Brain (organoid and tissue), 16 donors: ENCODE measurements at places on chromosomes 5 and 9.

GRCh38 chr5:69202497-69202896, 13.1 kb downstream of the CENPH start:
- DNase-seq = no peak

GRCh38 chr9:14769230-14769571, 46.7 kb upstream of the CER1 start:
- DNase-seq = peak; percentile 58

DNA sequence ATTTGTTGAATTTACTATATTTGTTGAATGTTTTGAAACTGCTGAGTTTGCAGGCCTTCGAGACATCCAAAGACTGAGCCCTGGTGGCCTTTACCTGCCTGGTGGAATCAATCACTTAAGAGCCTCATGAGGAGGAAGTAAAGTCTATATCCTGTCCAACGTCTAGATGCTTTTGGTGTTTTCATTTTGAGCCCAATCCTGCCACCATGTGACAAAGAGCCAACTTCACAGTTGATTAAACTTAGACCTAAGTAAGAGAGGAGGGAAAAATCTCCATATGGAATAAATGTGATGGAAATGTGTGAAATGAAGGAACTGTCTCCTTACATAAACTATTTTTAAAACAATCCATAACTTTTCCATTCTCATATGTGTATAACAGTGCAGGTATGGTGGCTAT, 220.1 kb downstream of the PRR16 start:
- no peak for DNase-seq

- DNase-seq = no peak
These were observed 37.1 kb upstream of the TNC start for GRCh38 chr9:115155037-115155436.

DNA sequence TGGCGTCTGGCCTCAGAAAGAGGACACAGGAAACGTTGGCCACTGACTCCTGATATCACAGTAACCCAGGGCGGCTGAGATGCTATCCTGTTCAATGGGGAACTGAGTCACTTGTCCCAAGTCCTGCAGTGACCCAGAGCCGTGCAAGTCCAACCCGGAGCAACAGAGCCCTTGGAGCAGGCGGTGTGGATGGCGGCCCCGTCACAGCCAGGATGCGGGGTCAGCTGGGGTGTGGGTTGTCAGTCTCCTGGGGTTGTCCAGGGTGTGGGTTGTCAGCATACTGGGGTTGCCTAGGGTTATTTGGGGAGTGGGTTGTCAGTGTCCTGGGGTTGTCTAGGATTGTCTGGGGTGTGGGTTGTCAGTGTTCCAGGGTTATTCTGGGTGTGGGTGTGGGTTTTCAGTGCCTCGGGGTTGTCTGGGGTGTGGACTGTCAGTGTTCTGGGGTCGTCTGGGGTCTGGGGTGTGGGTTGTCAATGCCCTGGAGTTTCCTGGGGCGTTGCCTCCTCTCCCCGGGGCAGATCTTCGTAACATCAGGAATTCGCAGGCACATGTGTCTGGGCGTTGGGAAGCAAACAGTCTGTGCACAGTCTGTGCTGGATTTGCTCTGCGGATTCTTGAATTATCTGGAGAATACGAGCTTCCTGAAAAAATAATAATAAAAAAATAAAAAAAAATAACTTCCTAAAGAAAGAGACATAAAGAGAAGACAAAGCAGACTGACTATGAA, 257.5 kb downstream of the PARP8 start:
- DNase-seq = no peak

- no peak for DNase-seq
These were observed 42.4 kb downstream of the C5orf15 start for GRCh38 chr5:133925866-133926488.

- DNase-seq = no peak
These were observed 25.3 kb upstream of the SLC31A2 start for GRCh38 chr9:113125386-113126035.

- DNase-seq = no peak
These were observed 24.2 kb downstream of the ACSL6 start for GRCh38 chr5:131987251-131987650.

- DNase-seq = no peak
These were observed 45.0 kb upstream of the DMRTA1 start for GRCh38 chr9:22401671-22402070.

DNA sequence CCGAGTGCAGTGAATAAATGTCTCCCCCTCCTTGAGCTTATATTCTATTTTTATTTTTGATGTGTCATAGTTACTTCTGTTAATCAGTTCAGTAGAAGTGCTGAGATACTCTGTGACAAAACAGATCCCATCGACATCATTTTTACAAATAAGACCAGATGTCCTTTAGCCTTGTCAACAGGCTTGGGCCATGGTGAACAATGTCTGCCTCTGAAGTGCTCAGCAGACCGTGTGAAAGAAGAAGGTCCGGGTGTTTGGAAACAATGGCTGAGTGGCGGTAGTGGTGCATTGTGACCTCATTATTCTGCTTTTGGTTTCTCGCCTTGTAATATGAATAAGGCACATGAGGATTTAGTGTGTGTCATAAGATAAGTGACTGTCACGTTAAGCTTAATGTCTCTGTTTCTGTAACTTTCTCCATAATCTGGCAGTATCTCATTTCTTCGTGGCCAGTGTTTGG, 71.2 kb downstream of the SYK start:
- DNase-seq = no peak

GRCh38 chr9:108163321-108164005, 673.9 kb upstream of the KLF4 start:
- DNase-seq = no peak

DNA sequence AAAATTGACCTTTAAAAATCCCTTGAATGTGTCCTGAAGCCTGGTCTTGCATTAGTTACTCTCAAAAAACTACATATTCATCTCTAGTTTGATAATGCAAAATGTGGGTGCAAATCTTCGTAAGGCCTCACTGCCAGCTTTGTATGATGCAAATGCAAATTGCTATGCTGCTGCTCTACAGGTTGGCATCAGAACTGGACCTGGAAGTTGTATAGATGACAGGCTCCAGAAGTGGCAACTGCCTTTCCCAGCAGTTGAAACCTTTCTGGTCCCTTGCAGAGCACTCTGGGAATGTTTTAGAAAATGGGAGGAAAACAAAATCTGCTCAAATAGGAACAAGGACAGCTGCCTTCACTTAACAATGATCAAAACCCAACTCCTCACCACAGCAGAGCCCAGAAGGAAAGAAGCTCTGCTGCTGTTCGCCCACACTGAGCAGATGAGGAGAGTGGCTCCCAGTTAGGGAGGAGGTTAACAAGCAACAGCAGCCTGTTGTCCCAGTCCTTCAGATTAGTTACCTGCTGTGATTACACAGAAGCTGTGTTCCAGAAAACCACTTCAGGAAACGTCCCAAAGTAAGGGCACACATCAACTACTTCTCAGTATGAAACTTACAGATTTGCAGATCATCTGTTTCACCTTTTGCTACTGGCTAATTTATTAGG, 93.5 kb downstream of the PLPP1 start:
- no peak for DNase-seq

- DNase-seq = peak; percentile 1
These were observed 100.3 kb downstream of the MRPS30 start for GRCh38 chr5:44909004-44909403.

DNA sequence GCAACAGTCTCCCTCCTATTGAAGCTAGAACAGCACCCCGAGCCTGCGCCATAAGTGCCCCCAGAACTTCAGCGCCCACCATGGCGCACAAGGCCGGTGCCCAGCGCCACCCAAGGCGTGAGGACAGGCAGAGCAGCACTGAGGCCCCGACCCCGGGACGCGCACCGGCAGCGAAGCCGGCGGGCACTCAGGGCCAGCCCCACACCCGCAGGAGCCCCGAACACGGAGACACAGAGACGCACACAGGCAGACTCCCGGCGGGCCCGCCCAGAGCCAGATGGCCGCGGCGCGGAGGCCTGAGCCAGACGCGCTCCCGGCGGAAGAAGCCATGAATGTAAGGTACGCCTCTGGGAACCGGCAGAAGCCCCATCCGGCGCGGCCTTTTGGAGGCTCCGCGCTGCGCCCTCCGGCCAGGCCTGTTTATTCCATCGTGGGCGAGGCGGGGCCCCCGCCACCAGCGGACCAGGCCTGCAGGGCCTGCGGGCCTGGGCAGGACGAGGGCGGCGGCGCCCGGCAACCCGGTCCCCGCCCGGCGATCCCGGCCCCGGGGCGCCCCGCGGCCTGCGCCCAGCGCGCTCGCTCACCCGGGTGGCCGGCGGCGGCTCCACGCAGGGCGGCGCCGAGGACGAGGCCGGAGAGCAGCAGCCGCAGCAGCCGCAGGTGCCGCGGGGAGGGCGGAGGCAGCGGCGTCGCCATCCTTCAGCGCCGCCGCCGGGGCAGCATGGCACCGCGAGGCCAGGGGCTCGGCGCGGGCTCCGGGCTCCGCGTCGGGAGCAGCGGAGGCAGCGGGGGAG, 486 bp downstream of the NPDC1 start:
- DNase-seq = peak; percentile 38

DNA sequence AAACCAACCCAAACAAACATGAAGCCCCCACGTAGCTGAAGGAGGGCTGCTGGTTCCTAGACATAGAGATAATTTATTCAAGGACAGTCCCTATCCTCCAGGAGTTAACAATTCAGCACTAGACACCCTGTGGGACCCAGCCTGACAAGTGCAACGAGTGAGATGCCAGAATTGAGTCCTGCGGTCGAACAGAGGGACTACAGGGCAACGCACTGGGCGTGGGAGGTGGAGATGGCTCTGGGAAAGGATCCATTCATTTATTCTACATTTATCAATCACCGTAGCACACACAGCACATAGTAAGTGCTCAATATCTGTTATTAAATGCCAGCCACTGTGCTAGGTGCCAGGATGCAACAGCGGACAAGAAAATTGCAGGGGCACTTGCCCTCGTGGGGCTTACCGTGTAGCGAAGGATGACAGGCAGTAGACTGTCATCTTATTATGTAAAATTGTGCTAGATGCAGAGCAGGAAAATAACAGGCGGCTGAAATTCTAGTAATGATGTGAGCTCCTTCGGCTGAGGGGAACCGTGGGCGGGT, 855 bp upstream of the ARHGAP26 start:
- DNase-seq = peak; percentile 67

GRCh38 chr5:151413800-151414199, 33.6 kb upstream of the SLC36A1 start:
- DNase-seq = no peak

- DNase-seq = no peak
These were observed 60.0 kb upstream of the NPR3 start for GRCh38 chr5:32651088-32651487.

- no peak for DNase-seq
These were observed 175.3 kb downstream of the SLF1 start for GRCh38 chr5:94793816-94794198.

- DNase-seq = no peak
These were observed 2.8 kb downstream of the NACC2 start for GRCh38 chr9:136092353-136092650.

DNA sequence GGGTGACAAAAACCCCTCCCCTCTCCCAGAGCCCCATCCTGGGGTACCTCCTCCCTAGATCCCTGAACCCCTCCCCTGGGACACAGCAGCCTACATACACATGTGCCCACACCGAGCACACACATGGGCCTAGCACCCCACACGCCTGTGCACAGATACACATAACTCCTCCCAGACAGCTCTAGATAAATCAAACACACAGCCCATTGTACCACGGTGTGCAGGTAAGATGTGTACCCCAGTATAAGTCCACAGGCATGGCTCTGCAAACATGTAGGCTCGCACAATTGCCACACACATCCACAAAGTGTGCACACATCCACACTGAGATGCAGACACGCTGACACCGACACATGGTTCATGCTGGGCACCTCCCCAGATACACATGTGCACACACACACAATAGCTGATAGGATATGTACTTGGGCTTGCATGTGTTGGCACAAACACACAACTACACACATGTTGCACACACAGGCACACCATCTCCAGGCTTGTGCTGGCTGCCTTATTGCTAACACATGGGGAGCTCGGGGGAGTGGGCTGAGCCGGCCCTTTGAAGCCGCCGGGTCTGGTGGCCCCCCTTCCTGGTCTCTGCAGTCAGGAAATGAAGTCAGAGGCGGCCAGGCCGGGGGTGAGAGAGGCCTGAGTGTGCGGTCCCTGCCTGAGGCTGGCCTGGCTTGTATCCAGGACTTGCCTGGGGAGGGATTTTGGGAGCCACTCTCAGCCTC, 30.2 kb downstream of the GOLGA2 start:
- no peak for DNase-seq

DNA sequence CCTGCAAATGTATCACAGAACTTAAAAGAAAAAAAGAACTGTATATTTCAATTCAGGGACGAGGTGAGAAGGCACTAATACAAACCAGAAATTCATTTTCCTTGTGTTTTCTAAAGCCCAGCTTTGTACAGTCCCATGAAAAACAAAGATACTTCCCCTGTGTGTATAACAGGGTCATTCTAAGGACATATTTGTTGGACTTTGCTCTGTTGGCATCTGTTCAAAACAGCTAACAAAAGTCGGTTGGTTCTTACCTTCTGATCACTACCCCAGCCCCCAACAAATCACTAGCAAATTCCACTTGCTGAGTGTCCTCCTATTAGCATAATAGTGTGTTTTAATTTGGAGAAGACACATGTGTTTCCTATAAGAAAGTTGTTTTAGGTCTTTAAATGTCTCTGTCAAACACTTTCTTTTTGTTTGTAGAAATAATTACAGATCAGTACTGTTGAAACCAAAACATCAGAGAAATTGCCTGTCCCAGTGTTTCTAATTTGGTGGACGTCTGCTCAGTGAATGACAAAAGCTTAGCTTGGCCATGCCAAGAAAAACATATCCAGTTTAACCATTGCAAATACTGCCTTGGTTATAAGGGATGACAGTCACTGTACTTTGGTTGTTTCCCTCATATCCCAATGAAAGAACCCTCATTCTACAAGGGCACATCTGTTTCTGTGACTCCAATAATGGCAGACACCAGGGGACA, 480.5 kb downstream of the EBF1 start:
- no peak for DNase-seq

DNA sequence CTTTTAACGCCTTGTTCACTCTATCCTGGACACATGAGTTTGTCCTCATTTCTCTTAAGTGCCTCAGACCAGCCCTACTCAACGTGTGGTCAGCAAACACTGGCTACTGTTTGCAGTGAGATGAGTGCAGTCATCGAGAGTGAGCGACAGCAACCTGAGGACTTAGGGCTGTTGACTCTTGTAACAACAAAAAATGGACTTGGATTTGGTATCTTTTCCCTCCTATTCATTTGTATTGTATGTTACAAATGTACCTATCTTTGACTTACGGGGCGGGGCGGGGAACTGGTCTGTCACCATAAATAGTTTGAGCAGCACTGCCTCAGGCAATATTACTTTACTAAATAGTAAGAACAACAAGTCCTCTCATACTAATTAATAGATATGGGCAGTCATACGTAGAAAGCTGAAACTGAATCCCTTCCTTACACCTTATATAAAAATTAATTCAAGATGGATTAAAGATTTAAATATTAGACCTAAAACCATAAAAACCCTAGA, 84.1 kb downstream of the TLE1 start:
- no peak for DNase-seq
